ENCODE measurements at places on chromosomes 13 and 19.
A peak's percentile ranks its signal among the peaks of the same experiment; 100 is the strongest.

- DNase-seq: no peak
These were observed 23.9 kb upstream of the CXCL17 start for GRCh38 chr19:42466521-42467182.

DNA sequence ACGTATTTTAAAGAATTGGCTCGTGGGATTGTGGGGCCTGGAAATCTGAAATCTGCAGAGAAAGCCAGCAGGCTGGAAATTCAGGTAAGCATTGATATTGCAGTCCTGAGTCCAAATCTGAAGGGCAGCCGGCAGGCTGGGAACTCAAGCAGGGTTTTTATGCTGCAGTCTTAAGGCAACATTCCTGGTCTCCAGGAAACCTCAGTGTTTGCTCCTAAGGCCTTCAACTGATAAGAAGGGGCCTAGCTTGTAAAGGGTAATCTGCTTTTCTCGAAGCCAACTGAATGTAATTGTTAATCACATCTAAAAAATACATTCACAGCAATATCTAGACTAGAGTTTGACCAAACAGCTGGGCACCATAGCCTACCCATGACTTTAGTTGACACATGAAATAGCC is 154.4 kb downstream of the EFNB2 start:
- no peak for DNase-seq

GRCh38 chr19:13055213-13056051 is 47.2 kb downstream of the LYL1 start:
- DNase-seq: no peak

DNA sequence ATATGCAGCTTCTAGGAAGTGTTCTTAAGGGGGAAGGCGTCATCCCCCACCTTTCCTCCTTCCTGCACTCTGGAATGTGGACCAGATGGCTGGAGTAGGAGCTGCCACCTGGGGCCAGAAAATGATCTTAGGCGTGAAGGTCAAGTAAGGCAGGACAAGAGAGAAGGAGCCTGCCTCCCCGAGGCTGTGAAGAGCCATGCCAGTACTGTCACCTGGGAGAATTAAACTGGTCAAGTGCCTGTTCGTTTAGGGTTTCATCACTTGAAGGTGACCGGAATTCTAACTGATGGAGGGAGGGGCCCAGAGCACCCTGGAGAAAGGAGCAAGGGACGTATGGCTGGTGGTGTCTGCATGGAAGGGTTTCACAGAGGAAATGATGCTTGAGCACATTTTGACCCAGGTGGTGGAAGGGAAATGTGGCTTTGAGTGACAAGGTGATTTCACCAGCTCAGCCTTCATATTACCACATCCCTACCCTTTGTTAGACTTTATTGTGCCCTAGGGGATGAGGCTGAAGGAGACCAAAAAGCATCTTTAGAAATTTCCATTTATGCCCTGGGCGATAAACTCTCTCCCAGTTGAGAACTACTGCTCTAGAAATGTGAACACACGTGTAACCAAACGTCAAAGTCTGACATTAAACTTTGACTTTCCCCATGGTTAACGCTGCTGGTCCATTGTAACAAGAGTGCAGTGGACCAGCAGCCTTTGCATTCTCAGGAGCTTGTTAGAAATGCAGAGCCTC is 37.5 kb downstream of the PPP2R1A start:
- DNase-seq: no peak

DNA sequence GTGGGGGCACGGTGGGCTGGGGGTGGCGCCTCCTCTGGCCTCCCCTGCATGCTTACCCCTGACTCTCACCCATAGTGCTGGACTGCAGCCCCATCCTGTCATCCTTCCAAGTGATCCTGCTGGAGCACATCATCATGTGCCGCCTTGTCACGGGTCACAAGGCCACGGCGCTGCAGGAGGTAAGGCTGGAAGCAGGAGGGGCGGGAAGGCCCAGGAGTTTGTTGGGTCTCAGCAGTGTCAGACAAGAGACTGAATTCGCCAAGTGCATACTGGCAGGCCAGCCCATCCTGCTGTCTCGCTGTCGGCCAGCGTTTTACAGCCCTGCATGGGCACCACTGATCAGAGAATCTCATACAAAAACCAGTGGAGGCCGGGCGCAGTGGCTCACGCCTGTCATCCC is 23.1 kb downstream of the MAU2 start:
- no peak for DNase-seq

DNA sequence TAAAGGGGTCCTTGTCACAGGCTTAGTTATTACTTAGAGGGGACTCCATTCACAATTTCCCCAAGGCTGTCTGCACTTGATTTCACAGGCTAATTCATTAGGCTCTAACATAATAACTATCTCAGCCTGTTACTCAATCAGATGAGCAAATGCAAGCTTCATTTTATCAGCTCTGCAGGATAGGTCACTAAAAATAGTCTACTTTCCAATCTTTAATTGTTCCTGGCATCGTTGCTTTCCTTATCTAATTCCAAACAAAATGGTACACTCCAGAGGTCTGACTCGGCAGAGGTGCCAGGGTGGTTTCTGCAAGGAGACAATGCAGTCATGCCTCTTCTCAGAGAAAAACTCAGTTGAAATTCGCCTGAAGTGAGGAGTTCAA is 69.7 kb upstream of the SLC15A1 start:
- DNase-seq: no peak

GRCh38 chr13:99260216-99260615 is 2.0 kb upstream of the GPR18 start:
- DNase-seq: no peak

- no peak for DNase-seq
These were observed 8.7 kb downstream of the GPX4 start for GRCh38 chr19:1112268-1113029.

- DNase-seq: peak; percentile 35
These were observed 26.3 kb upstream of the SIGLEC11 start for GRCh38 chr19:49987159-49987698.

GRCh38 chr19:2359992-2360685 is at the start of gene TMPRSS9:
TSS of gene TMPRSS9 (plus strand) at chr19:2360265. CDS start at chr19:2389786, 29,521 bp downstream.
- no peak for DNase-seq

- no peak for DNase-seq
These were observed 15.4 kb downstream of the SHANK1 start for GRCh38 chr19:50703915-50704796.

- no peak for DNase-seq
These were observed 862.3 kb downstream of the UQCRFS1 start for GRCh38 chr19:28350673-28351072.

DNA sequence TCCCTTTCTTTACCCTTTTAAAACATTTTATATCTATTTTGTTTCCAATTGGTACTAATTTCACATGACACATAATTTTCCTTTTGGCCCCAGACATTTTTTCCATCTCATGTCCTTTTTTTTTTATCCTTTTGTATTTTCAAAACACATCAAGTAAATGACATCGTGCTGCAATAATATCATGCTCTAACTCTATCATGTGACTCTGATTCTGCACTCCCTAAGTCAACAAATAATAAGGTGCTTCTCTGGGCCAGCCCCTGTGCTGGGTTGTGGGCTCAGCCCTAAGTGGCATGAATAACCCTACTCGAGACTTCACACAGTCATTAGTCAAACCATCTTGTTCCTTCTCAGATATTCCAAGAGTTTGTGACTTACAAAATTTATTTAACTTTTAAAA is 21.7 kb downstream of the NALCN start:
- DNase-seq: no peak

GRCh38 chr19:29724746-29725145 is 9.7 kb upstream of the C19orf12 start:
- no peak for DNase-seq

DNA sequence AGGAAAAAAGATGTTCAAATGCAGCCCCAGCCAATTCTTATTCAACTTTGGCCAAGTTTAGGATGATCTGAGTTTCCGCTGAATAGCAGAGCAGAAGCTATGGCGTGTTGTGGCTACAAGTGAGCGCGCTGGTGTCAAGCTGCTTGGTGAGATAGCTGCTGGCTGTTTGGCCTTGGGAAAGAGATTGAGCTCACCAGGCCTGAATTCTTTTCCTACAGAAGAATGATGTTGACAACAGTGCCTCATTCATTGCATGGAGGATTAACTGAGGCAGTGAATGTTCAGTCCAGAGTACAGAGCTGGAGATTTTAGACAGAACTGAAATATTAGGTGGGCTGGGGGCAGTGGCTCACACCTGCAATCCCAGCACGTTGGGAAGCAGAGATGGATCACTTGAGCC is 31.5 kb upstream of the MAP3K10 start:
- no peak for DNase-seq
